ENCODE measurements at places on chromosomes 3 and 15. TPM values are rescaled to one million over a fixed set of nuclear protein-coding genes. Genes with fewer than 3 reads are reported as not detected.

OR5H6 gene
- total RNA-seq: not detected

WWTR1 gene
- 130 TPM for total RNA-seq

WDR72 gene
- not detected for total RNA-seq

GRCh38 chr3:152200476-152201420 lies 68.0 kb upstream of the MBNL1 start:
- DNase-seq: no peak

DNA sequence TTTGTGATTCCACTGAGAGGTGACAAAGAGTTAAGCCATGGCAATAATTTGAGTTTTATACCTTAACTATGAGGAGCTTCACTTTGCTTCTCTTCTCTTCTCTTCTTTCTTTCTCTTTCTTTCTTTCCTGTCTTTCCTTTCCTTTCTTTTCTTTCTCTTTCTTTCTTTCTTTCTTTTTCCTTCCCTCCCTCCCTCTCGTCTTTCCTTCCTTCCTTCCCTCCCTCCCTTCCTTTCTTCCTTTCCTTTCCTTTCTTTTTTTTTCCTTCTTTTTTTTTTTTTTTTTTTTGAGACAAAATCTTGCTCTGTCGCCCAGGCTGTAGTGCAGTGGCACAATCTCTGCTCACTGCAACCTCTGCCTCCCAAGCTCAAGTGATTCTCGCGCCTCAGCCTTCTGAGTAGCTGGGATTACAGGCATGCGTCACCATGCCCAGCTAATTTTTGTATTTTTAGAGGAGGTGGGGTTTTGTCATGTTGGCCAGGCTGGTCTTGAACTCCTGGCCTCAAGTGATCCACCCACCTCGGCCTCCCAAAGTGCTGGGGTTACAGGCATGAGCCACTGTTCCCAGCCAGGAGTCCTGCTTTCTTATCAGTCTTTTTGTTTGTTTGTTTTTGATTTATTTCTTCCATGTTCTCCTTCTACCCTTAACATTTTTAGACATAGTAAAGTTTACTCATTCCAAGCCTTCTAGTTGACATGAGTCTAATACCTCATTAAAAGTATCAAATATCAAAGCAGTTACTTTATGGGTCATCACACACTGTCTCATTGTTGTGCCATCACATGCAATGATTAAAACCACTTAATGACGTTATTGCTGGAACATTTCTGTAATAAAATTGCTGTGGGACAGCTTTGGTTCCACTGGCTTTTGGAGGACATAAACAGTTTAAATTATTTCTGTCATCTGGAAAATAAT lies 29.9 kb downstream of the SLC49A4 start:
- DNase-seq: no peak

- no peak for DNase-seq
Measured at GRCh38 chr15:39357480-39358268, 223.2 kb upstream of the THBS1 start.

GRCh38 chr3:124829819-124830554 lies 57.2 kb downstream of the ITGB5 start:
- no peak for DNase-seq

DNA sequence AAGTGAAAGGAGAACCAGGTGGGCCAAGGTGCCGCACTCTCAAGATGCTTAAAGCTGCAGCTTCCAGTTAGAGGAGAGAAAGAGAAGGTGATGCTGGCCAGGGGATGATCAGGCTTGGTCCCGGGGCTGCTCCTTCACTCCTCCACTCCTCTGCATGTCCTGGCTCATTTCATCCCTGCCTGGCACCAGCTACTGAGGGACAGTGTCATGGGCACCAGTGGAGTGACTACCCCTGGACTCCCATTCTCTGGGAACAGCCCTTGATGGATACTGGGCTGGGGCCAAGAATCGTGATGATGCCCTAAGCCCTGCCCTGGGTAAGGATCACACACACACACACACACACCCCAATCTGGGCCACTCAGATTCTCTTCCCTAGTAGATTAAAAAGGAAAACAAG lies 243.7 kb downstream of the UACA start:
- no peak for DNase-seq

DNA sequence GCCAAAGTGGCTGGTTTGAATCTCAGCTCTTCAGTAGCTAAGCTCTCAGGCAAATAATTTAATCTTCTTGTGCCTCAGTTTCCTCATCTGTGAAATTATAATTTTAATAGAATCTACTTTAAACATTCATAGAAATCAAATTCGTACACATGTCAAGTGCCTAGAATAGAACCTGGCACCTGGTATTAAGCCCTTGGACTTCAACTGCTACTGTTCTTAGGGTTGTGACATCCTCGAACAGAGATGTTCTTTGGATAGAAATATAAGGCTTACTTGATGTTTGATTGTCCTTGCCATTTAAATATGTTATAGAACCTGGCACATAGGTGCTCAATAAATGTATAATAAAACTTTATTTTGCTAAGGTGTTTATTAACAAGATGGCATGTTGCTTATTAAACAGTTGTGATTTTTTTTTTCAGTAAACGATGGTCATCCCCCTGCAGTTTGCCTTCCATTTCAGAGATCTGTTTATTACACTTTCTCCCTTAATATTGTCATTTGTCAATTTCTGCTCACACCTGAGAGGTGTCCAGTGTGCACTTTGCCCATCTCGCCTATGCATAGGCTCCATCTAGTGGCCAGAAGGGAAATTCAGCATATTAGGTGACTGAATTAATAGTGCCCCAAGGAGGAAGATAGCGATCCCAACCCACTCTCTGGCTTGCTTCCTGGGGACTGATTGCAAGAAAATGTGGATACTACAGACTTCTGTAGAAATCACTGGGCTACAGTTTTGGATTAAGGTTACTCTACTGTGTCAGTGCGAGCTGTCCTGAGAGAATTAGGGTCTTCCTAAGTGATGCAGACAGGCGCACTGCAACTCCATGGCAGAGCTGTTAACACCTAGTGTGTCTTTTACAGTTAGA lies 10.7 kb downstream of the IGF1R start:
- DNase-seq: no peak

- no peak for DNase-seq
Measured at GRCh38 chr15:38650384-38650783, 85.8 kb upstream of the RASGRP1 start.

Measured in omental fat pad (tissue), 4 donors.